Hippocampal formation (tissue), 2 donors: ENCODE measurements at places on chromosomes 7 and 10.

DNA sequence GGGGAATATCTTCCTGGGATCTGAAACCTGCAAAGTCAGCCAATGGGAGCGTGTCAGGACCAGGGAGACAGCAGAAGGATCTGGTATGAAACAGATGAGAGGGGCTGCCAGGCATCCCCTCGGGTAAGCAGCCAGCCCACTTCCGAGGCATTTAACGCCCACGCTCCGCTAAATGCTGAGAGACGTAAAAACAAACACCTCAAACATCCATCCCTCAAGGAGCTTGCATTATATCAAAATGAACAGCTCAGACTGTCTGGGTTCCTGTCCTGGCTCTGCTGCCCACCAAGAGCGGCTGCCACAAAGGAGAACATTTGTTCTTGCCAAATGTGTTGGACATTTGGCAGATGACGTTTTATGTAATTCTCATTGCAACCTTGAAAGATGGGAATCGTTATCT is 7.0 kb upstream of the SERPINE1 start:
- DNase-seq: no peak

DNA sequence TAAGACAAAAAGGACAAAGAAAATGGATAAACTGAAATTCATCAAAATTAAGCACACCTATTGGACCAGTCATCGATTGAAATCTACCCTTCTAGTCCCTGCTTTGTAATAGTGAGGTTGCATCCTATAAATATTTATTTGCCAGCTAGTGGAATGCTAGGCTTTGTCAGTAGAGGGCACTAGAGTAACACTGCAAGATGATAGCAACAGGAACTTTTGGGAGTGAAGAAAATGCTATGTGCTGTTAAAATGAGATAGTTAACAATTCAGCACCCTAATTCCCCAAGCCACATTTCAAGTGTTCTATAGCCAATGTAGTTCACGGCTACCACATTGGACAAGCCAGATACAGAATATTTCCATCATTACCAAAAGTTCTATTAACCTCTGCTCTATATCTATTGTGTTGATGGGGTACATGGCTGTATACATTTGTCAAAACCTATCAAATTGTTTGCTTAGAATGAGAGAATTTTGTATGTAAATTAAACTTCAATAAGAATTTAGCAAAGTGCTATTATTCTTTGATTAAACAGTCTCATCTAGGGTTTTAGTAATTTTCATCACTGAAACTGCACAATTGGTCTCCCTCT is 69.8 kb downstream of the LSMEM1 start:
- DNase-seq: peak; percentile 13

DNA sequence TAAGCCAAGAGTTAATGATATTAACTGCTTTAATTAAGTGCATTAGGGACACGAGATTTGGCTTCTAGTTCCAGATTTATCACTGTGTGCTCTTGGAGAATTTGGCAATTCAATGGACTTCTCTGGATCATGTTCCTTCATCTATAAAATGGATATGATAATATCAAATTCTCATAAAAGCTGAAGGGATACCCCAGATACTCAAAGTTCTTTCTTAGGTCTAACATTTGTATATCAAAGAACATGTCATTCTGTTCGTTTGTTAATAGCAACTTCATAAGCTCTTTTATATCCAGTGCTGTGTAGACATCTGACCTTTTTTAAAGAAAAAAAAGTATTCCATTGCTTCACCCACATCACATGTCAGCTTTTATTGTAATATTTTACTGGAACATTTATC is 54.6 kb upstream of the HDAC9 start:
- no peak for DNase-seq

DNA sequence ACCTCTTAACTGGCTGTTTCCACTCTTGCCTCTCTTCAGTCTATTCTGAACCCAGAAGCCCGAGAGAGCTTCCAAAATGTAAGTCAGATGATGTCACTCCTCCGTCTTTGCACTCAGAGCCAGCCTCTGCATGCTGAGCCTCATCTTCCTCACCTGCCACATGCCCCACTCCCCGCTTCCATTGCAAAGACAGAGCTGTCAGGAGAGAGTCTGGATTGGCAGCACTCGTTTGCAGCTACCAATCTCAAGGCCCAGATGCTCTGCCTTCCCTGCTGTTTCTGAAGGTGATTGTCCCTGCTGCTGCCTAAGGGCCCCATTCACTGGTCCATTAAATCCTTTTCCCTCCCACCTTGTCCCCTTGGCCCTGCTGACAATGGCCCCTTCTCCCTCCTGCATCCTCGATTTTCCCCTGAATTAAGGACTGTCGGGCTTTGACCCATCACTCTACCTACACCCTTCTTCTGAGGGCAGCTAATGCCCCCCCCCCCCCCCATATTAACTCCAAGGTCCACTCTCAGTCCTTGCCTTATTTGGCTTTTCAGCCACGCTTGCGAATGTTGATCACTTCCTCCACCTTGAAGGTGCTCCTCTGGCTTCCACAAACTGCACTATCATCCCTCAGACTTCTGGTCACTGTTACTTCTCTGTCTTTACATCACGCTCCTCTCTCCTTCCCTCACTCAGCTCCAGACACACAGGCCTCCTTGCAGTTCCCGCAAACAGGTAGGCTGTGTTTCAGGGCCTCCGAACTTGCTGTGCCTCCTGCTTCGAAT is 98.5 kb downstream of the CHN2 start:
- DNase-seq: no peak

GRCh38 chr10:6518791-6519429 is 61.2 kb downstream of the PRKCQ start:
- no peak for DNase-seq

GRCh38 chr7:40658729-40659128 is 523.9 kb downstream of the SUGCT start:
- no peak for DNase-seq

DNA sequence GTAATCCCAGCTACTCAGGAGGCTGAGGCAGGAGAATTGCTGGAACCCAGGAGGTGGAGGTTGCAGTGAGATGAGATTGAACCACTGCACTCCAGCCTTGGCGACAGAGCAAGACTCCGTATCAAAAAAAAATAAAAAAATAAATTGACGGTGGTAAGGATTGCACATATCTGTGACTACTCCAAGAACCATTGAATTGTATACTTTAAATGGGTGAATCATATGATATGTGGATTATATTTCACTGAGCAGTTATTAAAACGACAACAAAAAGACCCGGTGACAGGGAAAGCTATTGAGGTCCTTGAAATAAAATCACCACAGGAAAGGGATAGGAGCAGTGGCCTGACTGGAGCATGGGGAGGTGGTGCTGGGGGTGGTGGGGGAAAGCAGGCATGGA is 31.2 kb upstream of the COMTD1 start:
- no peak for DNase-seq

DNA sequence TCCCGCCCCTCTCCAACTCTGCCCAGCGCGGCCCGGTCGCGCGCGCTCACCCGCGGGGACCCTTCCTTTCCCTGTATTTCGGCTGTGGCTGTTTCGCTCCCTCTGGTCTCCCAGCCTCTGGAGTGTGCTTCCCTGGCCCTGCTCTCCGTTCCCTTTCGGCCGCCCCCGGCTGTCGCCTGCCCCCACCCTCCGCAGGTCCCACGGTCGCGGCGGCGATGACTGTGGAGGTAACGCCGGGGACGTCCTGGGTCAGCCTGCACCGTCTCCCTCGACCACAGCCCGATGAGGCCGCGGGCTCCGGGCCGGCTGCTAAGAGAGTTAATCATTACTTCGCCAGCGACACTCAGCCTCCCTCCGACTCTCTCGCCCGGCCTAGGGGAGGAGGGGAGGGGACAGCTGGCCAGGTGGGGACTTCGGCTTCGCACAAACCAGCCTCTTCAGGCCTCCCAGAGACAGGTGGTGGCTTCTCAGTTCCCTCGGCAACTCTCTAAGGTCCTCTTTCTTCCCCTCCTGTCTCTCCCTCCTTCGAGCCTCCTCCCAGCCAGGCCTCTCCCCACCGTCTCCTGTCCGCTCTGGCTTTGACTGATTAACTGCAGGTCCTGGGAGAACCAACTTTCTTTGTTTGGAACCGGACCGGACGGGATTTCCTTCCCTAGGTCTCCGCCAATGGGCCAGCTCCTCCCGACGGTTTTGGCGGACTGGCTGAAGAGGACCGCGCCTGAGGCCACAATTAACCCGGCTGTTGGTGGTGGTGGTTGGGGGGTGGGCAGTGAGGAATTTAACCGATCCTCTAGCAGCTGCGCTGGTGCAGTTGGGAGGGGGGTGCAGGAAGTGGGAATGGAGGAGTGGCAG is 5.6 kb upstream of the PAX2 start:
- DNase-seq: no peak

GRCh38 chr7:87608431-87608830 is 7.7 kb upstream of the ABCB1 start:
- no peak for DNase-seq

DNA sequence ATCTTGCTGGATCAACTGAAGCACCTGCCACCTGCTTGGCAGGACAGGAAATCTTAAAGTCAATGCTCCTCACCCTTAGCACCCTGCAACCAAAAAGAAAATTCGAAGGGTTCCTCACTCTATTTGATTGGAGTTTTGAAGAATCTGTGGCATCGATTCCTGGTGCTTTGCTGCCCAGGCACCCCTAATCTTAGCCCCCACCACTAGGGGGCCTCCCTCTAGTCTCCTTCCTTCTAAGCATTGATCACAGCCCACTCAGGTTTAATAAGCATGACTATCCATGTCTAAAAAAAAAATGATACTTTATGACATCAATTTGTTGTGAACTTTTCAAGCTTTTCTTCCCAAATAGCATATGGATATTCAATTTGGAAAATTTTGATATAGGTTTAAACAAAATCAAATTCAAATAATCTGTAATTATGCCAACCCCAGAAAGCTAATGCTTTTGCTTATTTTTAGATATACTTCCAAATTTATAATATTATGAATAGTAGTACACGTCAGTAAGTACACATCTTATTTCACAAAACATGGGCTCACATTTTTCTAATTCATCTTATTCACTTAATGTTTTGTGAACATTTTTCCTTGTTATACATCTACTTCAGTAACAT is 45.3 kb downstream of the NRG3 start:
- DNase-seq: no peak

GRCh38 chr10:128892005-128892404 is 575.0 kb upstream of the MGMT start:
- DNase-seq: no peak

DNA sequence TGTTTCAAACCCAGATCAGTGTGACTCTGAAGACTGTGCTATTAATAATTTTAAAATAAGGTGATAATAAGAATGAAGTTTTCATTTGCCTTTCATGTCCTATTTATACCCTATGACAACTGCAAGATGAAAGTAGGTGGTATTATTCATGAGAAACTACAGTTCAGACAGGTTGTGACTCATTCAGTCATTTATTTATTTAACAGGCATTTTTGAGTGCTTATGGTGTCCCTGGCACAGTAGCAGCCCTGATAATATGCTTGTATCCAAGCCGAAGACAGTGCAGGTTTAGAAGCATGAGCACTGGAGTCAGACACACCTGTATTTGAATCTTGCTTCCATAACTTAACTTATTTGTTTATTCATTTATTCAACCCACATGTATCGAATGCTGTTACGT is 87.1 kb downstream of the FZD1 start:
- no peak for DNase-seq
